ENCODE measurements at places on chromosomes 1 and 21.

- DNase-seq: no peak
Measured at GRCh38 chr21:21188513-21189195, 190.4 kb downstream of the NCAM2 start.

GRCh38 chr21:40231979-40232378, 364.7 kb downstream of the PCP4 start:
- DNase-seq: no peak

- peak; percentile 56 for DNase-seq
Measured at GRCh38 chr1:46184920-46185658, 8.8 kb upstream of the P3R3URF start.

GRCh38 chr1:47396671-47397196, 19.4 kb upstream of the FOXE3 start:
- no peak for DNase-seq

- no peak for DNase-seq
Measured at GRCh38 chr1:190578526-190578925, 100.9 kb upstream of the BRINP3 start.

DNA sequence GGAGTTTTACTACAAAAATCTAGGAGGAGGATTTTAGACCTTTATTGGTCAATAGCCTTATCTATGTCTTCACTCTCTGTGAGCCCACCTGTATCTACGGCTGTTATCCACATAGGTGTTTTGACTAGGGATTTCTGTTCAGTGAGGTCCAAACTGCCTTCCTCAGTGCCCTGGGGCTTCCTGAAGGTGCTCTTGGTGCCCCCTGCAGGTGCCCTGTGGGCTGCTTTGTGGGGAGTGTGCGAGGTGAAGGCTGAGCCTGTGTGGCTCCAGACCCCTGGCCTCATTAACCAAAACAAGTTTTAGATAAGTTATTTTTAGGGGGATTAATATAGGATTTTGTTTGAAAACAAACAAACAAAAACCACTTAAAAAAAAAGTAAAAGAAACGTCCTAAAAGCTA, 122.5 kb downstream of the KIF26B start:
- DNase-seq: no peak

- no peak for DNase-seq
Measured at GRCh38 chr21:29378832-29379231, 80.1 kb downstream of the BACH1 start.

DNA sequence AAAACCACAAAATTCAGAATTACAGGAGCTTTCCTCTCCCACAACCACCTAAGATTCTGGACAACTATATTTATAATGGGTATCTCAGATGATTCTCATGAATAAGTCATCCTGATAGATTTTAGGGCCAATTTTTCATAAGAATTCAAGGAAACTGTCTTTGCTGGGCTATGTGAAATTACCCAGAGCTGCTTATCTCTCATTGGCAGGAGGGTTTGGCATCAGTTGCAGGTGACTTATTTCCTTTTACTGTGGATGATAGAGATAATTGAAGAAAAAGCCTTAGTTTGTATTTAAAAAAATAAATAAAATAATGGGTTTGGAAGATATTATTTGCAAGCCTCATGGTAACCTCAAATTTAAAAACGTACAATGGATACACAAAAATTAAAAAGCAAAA, 38.2 kb upstream of the WDR26 start:
- no peak for DNase-seq

GRCh38 chr1:25021591-25022215, 91.6 kb upstream of the RUNX3 start:
- no peak for DNase-seq

DNA sequence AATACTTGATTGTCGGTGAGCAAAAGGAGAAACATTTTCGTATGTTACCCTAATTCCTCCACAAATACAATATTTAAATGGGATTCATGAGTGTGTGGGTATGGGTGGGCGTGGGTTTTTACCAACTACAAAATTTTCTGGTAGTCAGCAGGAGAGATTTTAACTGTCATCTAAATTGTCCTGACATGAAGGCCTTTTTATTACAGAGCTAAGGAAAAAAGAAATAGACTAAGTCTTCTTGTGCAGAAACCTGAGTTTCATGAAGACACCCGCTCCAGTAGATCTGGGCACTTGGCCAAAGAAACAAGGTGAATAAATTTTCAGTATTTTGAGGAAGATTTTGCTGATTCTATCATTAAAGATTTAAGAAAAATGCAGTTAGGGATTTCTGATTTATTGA, 752 bp downstream of the RGS18 start:
- peak; percentile 59 for DNase-seq
